ENCODE measurements at places on chromosomes 7 and 10.

GRCh38 chr10:129879655-129880054, 84.4 kb downstream of the EBF3 start:
- no peak for DNase-seq

DNA sequence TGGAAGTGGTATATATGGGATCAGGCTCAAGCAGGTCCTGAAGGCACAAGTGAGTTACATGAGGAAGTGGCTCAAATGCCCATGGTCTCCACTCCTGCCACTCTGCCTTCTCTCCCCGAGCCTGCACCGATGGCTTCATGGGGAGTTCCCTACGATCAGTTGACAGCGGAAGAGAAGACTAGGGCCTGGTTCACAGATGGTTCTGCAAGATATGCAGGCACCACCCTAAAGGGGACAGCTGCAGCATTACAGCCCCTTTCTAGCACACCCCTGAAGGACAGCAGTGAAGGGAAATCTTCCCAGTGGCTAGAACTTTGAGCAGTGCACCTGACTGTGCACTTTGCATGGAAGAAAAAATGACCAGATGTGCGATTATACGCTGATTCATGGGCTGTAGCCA, 95.3 kb downstream of the HOXA1 start:
- DNase-seq = no peak

GRCh38 chr7:111438369-111439289, 123.7 kb downstream of the IMMP2L start:
- DNase-seq = no peak

GRCh38 chr7:114819616-114820362, 102.1 kb upstream of the MDFIC start:
- DNase-seq = no peak

- no peak for DNase-seq
Observed at GRCh38 chr7:91847876-91848588, 32.5 kb downstream of the MTERF1 start.

DNA sequence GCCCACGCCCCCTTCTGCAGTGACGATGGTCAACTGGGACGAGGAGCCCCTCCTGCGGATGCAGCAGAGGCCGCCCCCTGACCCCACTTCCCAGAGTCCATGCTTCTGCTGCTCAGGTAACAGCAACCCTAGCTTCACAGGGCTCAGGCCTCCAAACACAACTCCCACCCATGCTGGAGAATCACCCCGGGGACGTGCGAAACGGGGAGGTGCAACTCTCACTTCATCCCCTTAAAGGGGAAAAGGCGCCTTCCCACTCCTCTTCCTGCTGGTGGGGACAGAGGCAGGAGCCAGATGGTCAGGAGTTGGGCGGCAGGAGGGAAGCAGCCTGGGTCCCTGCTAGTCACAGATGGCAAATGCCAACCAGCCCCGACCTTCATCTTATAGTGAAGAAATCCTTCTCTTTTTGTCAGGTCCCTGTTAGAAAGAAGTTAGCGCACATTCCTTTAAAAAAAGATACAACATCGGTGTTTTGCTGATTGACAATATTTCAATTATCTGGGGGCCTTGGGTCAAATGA, 155.4 kb downstream of the DIP2C start:
- DNase-seq = no peak

DNA sequence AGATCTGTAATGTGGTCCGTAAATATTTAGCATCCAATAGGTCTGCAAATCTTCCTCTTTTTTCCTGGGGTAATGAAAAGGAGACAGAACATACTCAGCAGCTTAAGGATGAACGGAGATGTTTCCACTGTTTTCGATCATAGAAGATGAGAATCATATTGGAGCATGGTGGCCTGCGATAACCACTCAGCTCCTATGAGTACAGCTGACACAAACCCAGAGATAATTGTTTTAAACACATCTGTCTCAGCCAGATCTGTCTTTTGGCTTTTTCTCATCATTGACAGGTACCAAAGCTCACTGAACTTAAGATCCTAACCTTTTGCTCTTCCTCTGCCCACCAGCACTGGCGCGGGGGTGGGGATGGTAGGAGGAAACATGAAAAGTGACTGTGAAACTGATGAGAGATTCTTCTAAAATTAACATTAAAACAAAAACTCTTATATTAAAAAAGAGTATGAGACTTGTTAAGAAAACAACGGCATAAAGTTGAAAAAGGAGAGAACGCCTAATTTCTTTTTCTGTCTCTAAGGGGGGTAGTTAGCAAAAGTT, 71.0 kb downstream of the SVOPL start:
- no peak for DNase-seq

DNA sequence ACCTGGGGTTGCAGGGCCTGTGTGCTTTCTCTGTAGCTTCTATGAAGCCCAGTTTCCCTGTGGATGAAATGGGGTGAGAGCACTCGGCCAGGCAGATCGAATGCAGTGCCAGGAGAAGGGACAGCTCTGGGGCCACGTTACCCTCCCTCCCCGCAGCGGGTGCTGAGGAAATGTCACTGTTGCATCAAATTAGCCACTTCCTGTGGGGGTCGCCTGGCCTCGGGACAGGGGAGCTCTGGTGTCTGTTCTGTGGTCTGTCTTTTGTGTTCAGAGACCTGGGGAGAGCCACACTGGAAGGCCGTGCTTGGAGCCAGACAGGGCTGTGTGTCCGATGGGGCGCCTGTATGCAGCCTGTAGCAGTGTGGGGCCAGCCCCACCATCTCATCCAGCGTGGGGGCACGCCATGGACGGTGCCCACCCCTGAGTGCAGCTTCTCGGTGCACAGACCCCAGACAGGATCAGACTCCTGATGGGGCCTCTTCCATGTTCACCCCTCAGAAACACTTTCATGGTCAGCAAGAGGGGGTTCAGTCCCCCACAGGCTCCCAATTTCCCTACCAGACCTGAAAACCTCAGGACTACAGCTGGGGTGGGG, 13.6 kb downstream of the TTYH3 start:
- no peak for DNase-seq

- no peak for DNase-seq
Observed at GRCh38 chr10:100447663-100448062, 15.1 kb upstream of the WNT8B start.

DNA sequence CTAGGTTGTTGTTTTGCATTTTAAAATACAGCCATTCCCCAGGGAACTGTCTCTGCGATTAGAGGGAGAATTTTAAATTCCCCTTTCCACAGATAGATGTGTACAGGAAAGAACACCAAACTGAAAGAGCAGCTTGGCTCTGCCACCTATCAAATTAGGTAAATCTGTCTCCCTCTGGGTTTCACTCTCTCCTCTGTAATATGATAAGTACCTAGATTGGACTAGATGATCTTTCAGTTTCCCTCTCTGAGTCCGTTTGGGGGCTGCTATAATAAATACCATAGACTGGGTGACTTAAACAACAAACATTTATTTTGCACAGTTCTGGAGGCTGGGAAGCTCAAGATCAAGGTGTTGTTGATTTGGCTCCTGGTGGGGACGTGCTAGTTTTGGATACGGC, 186.0 kb downstream of the KIF20B start:
- no peak for DNase-seq

DNA sequence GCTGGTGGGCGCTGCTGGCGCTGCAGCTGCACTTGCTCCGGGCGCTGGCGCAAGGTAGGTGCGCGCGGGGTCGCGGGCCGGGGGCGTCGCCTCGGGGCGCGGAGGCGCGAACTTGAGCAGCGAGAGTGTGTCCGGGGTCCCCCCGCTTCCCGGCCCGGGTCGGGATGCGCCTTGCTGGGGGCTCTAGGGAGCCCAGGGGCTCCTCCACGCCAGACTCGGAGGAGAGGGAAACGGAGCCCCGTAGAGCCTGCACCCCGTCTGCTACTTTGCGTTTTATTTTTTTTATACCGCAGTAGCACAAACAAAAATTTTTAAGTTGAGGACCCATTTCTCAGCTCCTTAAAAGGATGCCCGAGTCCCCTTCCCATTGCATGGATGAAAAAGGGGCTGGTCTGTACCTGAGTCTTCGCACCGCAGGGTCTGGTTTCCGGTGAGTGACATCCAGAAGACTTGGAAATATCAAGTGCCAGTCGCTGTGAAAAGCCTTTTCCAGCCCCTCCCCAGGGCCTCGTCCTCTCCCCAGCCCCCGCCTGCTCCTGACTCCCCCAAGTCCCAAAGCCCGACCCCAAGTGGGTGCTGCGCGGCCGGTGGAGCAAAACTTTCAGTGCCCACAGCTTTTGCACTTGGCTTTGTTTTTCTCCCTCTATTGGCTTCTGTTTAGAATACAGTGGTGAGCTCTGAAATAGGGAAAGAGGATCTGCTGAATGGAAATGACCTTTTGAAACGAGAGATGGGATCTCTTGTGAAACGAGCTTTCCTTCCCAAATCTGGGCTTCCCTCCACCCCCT, 973 bp downstream of the SDK1 start:
- no peak for DNase-seq

GRCh38 chr7:945556-946255, 8.8 kb downstream of the ADAP1 start:
- DNase-seq = no peak

DNA sequence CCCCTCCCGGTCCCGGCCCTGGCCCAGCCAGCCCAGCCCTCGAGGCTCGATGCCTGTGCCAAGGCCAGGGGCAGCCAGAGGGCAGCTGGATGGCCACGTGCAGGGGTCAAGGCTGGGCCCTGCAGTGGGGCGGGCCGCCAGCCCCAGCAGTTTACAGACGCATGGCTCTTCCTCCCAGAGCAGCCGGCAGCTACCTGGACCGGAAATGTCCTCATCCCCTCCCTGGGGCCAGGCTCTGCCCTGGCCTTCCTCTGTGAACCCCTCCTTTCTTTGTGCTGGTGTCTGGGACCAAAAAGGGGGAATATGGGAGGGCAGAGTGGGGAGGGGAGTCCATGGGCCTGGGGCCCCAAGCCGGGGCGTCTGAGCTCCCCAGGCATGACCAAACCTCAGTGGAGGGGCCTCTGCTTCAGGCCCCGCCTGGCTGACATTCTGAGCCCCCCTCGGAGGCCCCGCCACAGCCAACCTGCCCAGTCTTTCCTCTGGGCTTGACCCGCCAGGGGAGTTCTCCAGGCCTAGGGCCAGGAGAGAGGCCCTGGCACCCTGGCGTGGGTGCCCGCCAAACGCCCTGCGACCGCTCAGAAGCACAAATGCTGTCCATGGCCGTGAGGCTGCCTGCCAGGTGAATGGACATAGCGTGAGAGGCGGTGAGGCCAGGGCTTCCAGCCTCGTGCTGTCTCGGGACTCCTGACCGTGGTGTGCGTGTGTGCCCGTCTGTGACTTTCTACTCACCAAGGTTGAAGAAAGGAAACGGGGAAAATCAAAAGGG, 24.7 kb upstream of the AMZ1 start:
- DNase-seq = no peak

Data from activated naive CD4-positive, alpha-beta T cell treated with anti-CD3 and anti-CD28 coated beads, Interleukin-2, amount 50 U/mL, for 72 hours (primary cell).